Natural killer cell (primary cell): ENCODE measurements at places on chromosomes 12 and 14.
A peak's percentile ranks its signal among the peaks of the same experiment; 100 is the strongest.

DNA sequence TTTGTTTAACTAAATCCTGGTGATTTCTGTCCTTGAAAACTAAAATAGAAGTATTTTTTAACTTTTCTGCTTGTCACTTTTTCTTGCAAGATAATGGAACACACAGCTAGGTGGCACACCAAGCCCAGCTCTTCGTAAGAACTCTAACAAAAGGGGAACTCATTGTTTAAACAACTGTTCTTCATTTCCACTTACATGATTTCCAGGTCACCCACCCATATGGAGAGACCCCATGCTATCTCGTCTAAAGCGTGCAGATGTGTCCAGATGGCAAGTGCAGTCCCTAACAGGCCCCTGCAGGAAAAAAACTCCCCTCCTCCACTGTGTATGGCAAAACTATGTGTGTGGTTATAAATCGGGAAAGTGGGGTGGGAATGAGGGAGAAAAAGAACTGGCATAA, 43.3 kb upstream of the NT5DC3 start:
- no peak for DNase-seq

DNA sequence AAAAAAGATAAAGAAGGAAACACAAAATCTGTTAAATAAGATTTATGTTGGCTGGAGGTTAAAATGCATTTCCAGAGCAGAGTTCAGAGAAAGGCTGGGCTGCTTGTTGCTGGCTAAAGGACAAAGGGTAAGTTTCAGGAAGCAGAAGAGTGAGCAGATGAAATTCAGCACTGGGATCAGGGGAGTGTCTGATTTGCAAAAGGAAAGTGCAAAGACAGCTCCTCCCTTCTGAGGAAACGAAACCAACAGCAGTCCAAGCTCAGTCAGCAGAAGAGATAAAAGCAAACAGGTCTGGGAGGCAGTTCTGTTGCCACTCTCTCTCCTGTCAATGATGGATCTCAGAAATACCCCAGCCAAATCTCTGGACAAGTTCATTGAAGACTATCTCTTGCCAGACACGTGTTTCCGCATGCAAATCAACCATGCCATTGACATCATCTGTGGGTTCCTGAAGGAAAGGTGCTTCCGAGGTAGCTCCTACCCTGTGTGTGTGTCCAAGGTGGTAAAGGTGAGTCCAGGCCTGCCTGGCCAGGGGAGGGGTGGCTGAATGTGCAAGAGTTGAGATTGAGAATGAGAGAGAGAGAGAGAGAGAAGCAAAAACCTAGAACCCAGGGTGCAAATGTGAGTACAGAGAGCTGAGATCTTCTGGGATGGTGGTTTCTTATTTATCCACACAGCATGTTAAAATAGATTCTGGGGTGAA, at the start of gene OAS1:
Gene OAS1, plus strand, starts transcription at position 251 of the 703 bp plus-strand sequence. Its CDS starts 78 bp downstream, at position 329.
- DNase-seq = no peak

DNA sequence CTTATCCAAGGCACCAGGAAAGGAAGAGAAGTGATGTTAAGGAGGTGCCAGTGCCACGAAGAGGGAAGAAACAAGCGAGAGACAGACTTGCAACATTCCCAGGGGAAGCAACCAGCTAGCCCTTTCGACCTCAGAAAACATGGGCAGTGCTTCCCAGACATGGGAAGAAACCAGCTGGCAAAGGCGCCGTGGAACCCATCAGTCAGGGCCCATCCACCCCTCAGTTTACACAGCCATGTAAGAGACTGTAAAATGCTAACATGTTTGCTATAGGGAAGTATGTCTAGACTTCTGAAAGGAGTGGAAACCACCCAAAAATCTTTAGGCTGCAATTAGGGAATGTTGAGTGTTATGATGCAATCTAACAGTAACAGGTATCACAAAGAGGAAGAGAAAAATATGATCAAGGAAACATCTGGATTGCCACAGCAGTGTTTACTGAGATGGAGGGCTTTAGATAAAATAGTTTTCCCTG, 26.3 kb downstream of the ANAPC5 start:
- DNase-seq = no peak

- DNase-seq = no peak
Measured at GRCh38 chr12:124715121-124715990, 147.9 kb upstream of the NCOR2 start.

DNA sequence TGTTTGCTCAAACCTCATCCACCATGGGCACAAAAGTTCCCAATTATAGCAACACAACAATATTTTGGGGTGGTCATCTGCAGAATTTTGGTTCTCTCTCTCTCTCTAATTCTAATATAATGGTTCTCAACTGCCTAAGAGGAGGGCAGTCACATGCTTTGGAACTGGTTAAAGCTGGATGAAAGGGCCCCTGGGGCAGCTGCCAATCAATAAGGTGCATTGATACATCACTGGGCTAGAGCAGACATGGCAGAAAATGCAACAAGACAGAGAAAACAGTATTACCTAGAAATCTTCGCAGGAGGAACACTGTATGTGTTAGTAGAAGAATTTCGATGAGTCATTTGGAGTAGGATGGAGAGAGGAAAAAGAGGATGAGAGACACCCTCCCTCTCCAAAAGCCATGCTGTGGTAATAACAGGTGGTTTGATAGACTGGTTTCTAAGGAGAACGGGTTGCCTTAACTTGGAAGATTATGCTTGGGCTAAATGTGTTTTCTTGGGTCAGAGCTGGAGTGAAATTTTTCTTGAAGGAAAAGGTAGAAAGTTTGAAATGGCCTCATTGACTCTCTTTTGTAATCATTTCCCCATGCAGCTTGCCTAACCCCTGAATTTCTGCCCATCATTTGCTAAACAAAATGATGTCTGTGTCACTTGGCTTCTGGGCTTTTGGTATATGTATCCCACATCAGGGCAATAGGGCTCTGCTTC, 67.1 kb upstream of the HIF1A start:
- no peak for DNase-seq

DNA sequence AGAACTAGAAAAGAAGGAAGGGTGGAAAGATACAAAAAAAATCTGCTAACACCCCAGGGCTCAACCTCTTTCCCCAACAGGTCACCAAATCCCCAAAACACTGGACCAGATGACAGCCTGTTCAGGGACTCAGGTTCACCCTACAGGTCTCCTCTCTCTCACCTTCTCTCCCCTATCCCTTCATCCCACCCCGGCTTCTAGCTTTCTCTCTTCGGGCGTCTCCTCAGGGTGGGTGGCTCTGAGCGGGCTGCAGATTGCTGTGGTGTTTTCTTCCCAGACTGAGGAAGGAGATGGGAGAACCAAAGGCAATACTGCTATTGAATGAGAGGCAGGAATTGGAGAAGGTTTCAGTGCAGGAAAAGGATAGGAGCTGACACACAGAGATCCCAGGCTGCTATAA, 39.3 kb downstream of the ANO2 start:
- DNase-seq = no peak

DNA sequence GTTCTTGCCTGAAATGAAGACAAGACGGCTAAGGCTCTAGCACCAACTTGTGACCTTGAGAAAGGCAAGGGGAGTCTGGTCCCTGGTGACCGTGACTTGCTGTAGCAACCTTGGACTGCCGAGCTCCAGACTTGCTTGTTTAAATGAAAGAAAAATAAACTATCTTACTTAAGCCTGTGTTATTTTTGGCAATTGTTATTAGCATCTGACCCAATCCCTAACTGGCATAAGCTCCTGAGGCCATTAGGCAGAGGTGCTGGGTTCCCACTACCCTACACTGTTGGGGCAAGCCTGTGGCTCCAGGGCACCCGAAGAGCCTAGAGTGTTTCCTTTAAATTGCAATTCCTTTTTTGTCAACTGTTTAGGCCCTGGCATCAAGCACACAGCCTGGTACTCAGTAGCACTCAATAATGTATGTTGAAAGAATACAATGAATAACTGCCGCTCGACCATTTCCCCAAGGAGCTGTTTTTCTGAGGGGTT, 106.9 kb upstream of the HIF1A start:
- no peak for DNase-seq

DNA sequence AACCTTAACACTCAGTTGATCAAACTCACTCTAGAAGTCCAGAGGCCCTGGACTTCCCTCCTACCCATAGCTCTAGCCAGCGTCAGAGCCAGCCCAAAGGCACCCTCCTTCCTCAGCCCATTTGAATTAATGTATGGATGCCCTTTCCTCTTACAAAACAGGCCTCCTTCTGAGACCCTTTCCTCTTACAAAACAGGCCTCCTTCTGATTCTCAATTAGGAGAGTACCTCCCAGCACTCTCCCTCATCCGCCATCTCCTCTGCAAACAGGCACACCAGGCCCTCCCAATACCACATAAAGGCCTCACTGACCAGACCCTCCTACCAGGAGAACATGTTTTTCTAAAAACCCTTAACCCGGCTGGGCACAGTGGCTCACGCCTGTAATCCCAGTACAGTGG, 65.7 kb downstream of the MOK start:
- DNase-seq = no peak

- DNase-seq = no peak
Measured at GRCh38 chr12:25876383-25877045, 82.0 kb upstream of the RASSF8 start.

DNA sequence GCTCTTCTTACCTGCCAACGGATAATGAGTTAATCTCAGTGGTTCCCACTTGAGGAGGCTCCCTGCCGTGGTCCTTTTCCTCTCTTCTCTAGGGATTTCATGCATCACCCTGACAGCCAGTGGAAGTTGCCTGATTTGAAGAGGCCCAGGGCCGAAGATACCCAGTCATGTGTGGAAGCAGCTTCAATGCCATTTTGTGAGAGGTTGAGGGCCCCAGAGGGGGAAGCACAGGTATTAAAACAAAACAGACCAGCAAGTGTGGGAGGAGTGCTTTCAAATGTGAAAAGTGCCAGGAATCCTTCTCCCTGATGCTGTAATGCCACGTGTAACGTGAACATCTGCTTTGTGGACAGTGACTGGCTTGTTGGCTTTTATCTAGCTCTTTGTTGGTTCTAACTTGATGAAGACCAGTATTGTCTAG, 1.5 kb downstream of the TCP11L2 start:
- DNase-seq = peak; percentile 42

- no peak for DNase-seq
Measured at GRCh38 chr14:26124896-26125438, 472.9 kb downstream of the NOVA1 start.

DNA sequence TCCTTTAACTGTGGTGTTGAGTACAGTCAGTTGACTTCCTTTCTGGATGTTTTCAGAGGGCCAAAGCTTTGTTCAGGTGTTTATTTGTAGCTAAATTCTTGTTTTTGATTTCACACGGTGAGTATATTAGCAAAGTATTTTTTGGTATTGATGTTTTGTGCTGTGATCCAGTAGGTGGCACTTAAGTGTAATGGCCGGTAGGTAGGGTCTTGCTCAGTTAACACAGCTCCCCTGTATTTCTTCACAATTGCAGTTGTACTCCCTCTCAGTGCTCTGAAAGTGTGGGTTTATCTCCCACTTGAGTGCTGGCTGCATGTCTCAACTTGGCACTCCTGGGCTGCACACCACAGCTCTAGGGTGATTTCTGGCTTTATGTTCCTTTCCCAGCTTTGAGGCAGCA, 339.5 kb downstream of the AEBP2 start:
- DNase-seq = no peak

DNA sequence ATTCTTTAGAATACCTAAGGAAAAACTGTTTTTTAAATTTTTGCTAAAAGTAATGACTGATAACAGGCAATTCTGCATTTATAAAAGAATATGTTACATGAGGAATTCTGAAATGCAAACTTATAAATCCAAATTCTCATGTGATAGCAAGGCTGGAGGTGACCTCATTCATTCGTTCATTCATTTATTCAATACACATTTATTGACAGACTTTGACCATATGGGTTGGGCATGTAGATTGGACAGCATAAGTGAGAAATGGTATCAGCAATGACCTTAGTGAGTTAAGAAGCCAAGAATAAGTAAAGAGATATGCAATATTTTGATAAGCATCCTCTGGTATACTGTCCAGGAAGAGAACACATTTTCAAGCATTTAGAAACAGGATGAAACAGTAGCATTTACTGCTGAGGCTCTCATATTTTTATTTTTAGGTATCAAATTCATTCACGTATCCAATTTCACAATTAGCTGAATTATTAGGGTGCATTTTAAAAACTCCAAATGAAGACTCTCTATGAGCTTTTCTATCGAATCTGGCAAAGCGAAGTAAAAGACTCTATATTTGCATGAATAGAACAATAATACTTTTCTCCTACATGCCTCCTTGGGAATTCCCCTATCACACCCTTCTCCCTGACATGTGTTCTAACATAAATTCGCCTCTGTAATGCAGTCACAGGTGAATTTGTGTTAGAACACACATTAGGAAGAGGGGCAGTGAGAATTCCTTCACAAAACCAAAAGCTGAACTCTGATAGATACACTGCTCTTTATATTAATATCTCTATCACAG, 49.9 kb downstream of the PEBP1 start:
- DNase-seq = no peak

DNA sequence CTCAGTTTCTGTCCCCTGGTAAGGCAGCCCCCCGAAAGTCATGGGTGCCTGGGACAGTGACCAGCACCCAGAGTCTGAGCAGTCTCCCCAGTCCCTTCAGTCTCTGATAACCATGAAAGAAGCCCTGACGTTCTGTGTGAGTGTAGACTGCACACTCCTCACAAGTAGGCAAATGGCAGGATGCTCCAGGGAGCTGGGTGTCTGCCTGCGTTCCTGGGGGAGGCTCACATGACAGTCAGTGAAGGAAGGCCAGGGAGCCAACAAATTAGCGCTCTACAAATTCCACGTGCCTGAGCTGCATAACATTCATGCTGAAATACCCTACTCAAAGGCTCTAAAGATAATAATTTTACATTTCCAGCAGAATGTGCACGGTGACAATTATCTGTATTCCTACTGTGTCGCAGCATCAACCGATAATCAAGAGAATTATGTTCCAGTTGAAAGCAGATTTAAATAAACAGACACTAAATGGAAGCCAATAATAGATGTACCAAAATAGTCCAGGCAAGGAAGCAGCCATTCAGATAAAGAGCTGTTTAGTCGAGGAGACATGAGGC, 56.3 kb downstream of the ASCL1 start:
- DNase-seq = no peak

DNA sequence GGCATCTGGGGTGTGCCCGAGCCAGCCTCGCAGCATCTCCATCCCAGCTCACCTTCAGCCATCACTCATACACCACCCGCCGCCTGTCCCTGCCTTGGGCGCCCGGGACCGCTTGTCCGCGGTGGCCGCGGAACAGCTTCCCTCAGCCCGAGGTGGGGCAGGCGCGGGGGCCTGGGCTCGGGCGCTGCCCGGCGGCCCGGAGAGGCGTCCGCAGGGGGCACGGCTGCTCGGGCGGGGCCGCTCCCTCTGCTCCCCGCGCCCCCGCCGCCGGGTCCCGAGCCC, 430 bp downstream of the SLC41A2 start:
- no peak for DNase-seq
